CD4-positive, alpha-beta memory T cell (primary cell): ENCODE measurements at places on chromosomes 2 and 18. TPM values are rescaled to one million over a fixed set of nuclear protein-coding genes. Genes with fewer than 3 reads are reported as not detected.

ELOA2 gene
- polyA plus RNA-seq, result not detected

- no peaks in the 10 kb centered on the region for H3K36me3 ChIP-seq
- no peak overlapping the region for H3K27ac ChIP-seq
- no peak overlapping the region for H3K4me3 ChIP-seq
Observed at GRCh38 chr2:177651833-177652232, 259.3 kb downstream of the AGPS start.

DNA sequence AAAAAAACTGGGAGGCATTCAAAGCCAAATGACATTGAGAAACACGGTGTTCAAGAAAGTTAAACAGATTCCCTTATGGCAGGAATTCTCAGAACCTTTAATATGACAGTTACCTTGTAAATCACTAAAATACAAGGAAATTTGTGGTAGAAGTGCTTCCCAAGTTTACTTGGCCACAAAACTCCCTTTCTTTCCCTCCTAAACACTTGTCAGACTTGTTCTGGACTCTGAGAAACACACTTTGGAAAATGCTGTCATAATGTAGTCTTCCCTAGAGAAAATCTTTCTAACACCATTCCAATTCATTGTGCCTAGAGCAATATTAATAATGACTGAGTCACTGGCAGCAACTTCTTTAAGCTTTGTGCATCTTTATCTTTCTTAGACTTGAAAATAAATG, 140.4 kb downstream of the ANKRD44 start:
- no peaks in the 10 kb centered on the region for H3K27me3 ChIP-seq
- peaks cover 7% of the 10 kb centered on the region for H3K36me3 ChIP-seq
- H3K27ac ChIP-seq, result no peak overlapping the region
- H3K4me3 ChIP-seq, result no peak overlapping the region
- H3K4me1 ChIP-seq, result peaks cover 86% of the 10 kb centered on the region
- no peak for DNase-seq

RAX gene
- not detected for polyA plus RNA-seq

- H3K27me3 ChIP-seq, result no peaks in the 10 kb centered on the region
- no peaks in the 10 kb centered on the region for H3K36me3 ChIP-seq
- H3K27ac ChIP-seq, result no peak overlapping the region
- H3K4me1 ChIP-seq, result no peaks in the 10 kb centered on the region
- no peak for DNase-seq
Observed at GRCh38 chr18:5756823-5757222, 138.5 kb downstream of the TMEM200C start.

DNA sequence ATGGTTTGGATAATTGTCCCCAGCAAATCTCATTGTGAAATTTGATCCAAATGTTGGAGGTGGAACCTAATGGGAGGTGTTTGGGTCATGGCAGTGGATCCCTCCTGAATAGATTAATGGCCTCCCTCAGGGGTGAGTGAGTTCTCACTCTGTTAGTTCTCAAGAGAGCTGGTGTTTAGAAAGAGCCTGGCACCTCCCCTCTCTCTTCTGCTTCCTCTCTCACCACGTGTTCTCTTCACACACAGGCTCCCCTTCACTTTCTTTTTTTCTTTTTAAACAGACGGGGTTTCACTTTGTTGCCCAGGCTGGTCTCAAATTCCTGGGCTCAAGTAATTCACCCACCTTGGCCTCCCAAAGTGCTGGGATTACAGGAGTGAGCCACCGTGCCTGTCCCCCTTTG, 111.6 kb upstream of the LTBP1 start:
- H3K4me1 ChIP-seq, result no peaks in the 10 kb centered on the region
- no peaks in the 10 kb centered on the region for H3K27me3 ChIP-seq
- no peak overlapping the region for H3K4me3 ChIP-seq
- DNase-seq, result no peak
- H3K27ac ChIP-seq, result no peak overlapping the region
- no peaks in the 10 kb centered on the region for H3K36me3 ChIP-seq

CTAGE1 gene
- not detected for polyA plus RNA-seq

CYP27C1 gene
- polyA plus RNA-seq, result not detected

YES1 gene
- polyA plus RNA-seq, result 1.9 TPM

DNA sequence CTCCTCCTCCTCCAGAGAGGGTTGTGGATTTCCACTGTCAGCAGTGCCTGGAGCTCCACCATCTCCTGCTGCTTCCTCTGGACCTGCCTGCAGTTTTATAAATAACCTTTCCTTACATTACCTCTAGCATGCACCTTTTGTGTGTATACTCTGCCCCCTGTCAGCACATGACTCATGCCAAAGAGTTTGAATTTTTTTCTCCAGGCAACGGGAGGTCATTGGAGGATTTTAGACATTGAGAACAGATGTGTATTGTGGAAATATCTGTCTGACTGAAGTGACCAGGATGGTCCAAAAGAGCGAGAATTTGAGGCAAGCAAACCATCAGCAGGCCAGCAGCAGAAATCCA, 31.7 kb downstream of the IL37 start:
- no peaks in the 10 kb centered on the region for H3K36me3 ChIP-seq
- no peaks in the 10 kb centered on the region for H3K27me3 ChIP-seq
- no peak for DNase-seq
- H3K4me1 ChIP-seq, result no peaks in the 10 kb centered on the region
- no peak overlapping the region for H3K27ac ChIP-seq

GRCh38 chr2:176854062-176854461, 358.5 kb upstream of the HNRNPA3 start:
- H3K4me3 ChIP-seq, result no peak overlapping the region
- H3K27me3 ChIP-seq, result no peaks in the 10 kb centered on the region
- H3K4me1 ChIP-seq, result peaks cover 50% of the 10 kb centered on the region
- no peak overlapping the region for H3K27ac ChIP-seq

STPG4 gene
- polyA plus RNA-seq, result not detected

GRCh38 chr2:70988151-70988550, 6.5 kb downstream of the TEX261 start:
- H3K27me3 ChIP-seq, result no peaks in the 10 kb centered on the region
- no peak overlapping the region for H3K27ac ChIP-seq
- peaks cover 15% of the 10 kb centered on the region for H3K4me1 ChIP-seq
- H3K4me3 ChIP-seq, result no peak overlapping the region
- DNase-seq, result no peak
- peaks cover 53% of the 10 kb centered on the region for H3K36me3 ChIP-seq

DNA sequence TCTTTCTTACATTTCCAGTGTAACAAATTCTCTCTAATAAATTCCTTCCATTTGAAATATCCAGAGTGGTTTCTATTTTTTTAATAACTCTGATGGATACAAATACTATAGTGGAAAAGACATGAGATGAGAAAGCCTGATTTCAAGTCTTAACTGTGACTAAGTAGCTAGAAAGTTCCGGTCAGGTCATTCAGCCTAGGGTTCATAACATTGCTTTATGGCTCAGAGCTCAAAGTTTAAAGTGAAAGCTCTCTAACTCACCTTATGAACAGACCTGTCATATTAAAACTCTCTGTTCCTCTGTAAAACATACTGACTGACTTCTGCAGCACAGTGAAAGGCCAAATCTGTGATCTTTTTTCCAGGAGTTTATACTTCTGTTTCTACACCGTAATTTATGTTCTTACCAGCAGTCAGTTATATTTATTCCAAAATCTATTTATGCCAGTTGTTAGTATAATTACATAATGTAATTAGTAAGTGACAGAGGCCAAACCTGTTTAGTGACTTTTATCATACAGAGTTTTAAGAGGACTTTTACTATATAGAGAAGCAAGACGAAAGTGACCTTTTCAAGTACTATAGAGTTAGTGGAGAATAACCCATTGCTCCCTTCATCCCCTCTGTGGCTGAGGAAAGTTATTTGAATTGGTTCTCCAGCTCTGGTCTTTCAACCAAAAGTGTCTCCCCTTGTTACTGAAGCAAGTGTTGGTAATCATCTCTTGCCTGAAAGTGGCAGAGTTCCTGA, 118.8 kb upstream of the PDE1A start:
- no peaks in the 10 kb centered on the region for H3K36me3 ChIP-seq
- no peaks in the 10 kb centered on the region for H3K27me3 ChIP-seq
- H3K4me3 ChIP-seq, result no peak overlapping the region

PLCL1 gene
- 8.0 TPM for polyA plus RNA-seq

MYCN gene
- not detected for polyA plus RNA-seq

GRCh38 chr18:55555395-55556027, 32.5 kb downstream of the TCF4 start:
- DNase-seq, result no peak
- no peak overlapping the region for H3K27ac ChIP-seq
- H3K27me3 ChIP-seq, result no peaks in the 10 kb centered on the region
- no peaks in the 10 kb centered on the region for H3K36me3 ChIP-seq
- no peak overlapping the region for H3K4me3 ChIP-seq
- no peaks in the 10 kb centered on the region for H3K4me1 ChIP-seq

DNA sequence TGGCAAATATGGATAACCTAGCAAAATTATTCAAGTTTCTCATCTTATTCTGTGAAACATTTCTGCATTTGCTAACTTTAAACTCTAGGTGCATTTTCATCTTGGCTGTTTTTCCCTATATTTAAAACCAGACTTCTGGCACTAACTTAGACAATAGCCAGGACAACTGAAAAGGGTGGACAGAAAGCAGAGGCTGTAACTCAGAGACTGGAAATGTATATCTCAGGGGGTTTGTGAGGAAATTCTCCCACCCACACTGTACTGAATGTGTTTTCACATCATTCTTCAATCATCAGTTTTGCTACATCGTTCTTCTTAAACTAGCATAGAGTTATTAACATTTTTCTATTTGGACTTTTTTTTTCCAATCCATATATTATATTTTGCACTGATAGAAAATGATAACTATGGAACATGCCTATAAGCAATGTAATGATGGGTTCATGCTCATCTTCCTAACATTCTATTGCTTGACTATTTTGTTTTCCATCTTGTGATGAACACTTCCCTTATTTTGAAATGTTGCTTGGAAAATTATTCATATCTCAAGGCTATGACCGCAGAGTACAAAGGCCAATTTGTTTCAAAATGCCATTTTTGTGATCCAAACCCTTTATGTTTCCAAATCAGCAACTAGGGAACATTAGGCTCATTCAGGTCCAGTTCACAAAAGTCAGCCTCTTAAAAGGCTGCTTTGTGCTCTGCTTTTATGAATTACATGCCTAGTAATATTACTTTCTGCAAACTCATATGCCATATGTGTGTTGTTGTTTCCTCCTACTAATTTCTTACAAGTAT, 125.8 kb upstream of the CDH19 start:
- no peak for DNase-seq
- no peaks in the 10 kb centered on the region for H3K4me1 ChIP-seq
- H3K4me3 ChIP-seq, result no peak overlapping the region
- no peak overlapping the region for H3K27ac ChIP-seq
- no peaks in the 10 kb centered on the region for H3K27me3 ChIP-seq

GRCh38 chr2:113376913-113377445, 60.5 kb upstream of the ZNG1B start:
- no peaks in the 10 kb centered on the region for H3K36me3 ChIP-seq
- H3K4me3 ChIP-seq, result no peak overlapping the region
- DNase-seq, result no peak
- no peaks in the 10 kb centered on the region for H3K27me3 ChIP-seq

DNA sequence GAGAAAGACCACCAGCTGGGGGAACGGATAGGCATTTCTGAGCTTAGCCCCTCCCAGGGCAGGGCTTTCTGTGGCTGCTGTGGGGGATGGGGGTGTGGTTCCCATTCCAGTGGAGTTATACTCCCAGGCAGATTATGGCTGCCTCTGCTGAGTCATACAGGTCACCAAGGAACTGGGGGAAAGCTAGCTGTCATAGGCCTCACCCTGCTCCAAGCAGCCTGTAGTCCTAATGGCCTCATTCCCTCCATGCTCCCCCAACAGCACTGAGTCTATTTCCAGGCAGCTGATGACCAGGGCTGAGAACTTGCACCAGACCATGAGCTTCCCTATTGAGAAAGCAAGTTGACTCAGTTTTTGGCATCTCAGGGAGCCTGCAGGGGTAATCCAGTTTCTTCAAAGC, 87.1 kb downstream of the GPR39 start:
- H3K27ac ChIP-seq, result no peak overlapping the region
- no peaks in the 10 kb centered on the region for H3K27me3 ChIP-seq
- H3K36me3 ChIP-seq, result no peaks in the 10 kb centered on the region
- DNase-seq, result no peak
- no peak overlapping the region for H3K4me3 ChIP-seq
